ENCODE measurements at places on chromosomes 12 and 14.

GRCh38 chr12:62919838-62920237 is 15.1 kb downstream of the PPM1H start:
- no peak overlapping the region for H3K4me3 ChIP-seq
- no peak for DNase-seq
- no peak overlapping the region for H3K27ac ChIP-seq
- H3K4me1 ChIP-seq, result no peaks in the 10 kb centered on the region
- no peaks in the 10 kb centered on the region for H3K36me3 ChIP-seq
- peaks cover 13% of the 10 kb centered on the region for H3K27me3 ChIP-seq

DNA sequence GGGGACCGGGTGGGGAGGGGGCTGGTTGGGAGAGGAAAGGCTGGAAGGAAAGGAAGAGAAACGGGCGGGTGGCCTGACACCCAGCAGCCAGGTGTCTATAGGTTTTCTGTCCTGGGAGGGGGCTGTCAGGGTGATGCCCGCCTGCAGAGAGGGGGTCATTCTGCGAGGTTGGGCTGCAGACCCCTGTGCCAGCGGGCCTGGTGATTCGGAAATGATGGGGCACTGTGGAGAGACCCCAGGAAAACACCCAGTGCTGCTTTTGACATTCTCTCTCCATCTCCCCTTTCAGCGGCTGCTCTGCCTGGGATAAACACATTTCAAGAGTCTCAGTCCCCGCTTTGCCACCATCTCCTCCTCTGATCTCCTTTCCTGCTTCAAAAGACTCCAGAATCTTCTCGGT is 168.5 kb upstream of the RTL1 start:
- H3K4me1 ChIP-seq, result peaks cover 2% of the 10 kb centered on the region
- no peak for DNase-seq
- no peak overlapping the region for H3K4me3 ChIP-seq
- peaks cover 11% of the 10 kb centered on the region for H3K27me3 ChIP-seq
- H3K36me3 ChIP-seq, result no peaks in the 10 kb centered on the region
- H3K27ac ChIP-seq, result no peak overlapping the region

DNA sequence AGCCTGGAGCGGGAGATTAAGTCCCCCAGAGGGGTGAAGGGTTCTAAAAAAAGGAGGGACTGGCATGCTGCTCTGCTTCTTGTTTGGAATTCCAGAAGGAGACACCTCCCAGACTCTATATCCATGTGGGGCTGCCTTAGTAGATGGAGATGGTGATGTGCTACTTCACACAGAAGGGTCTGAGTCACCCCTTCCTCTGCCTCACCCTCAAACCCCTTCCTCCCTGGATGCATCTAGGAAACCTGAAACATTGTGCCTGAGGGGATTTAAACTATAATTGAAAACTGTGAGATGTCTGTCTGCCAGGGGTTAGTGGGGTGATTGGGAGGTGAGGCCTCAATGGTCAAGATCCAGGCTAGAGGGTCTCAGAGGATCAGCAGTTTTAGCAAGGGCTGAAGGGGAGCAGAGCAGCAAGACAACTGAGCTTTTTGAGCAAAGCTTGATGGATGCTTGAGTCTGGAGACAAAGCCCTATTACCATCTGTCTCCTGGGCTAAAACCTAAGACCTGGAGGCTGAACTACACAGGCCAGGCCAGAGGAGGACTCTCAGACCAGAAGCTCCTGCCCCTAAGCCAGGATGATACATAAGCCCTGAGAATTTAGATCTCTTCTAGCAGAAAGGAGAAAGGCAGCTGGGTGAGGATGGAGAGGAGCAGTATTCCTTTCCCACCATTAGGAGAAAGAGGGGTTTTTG is 314.7 kb upstream of the ATP2B1 start:
- H3K27me3 ChIP-seq, result no peaks in the 10 kb centered on the region
- peaks cover 4% of the 10 kb centered on the region for H3K4me1 ChIP-seq
- DNase-seq, result no peak
- no peaks in the 10 kb centered on the region for H3K36me3 ChIP-seq
- no peak overlapping the region for H3K27ac ChIP-seq

GRCh38 chr12:120106151-120106550 is 10.4 kb downstream of the RAB35 start:
- DNase-seq, result no peak
- H3K27me3 ChIP-seq, result no peaks in the 10 kb centered on the region
- H3K36me3 ChIP-seq, result no peaks in the 10 kb centered on the region
- no peak overlapping the region for H3K4me3 ChIP-seq
- H3K27ac ChIP-seq, result no peak overlapping the region
- peaks cover 57% of the 10 kb centered on the region for H3K4me1 ChIP-seq

DNA sequence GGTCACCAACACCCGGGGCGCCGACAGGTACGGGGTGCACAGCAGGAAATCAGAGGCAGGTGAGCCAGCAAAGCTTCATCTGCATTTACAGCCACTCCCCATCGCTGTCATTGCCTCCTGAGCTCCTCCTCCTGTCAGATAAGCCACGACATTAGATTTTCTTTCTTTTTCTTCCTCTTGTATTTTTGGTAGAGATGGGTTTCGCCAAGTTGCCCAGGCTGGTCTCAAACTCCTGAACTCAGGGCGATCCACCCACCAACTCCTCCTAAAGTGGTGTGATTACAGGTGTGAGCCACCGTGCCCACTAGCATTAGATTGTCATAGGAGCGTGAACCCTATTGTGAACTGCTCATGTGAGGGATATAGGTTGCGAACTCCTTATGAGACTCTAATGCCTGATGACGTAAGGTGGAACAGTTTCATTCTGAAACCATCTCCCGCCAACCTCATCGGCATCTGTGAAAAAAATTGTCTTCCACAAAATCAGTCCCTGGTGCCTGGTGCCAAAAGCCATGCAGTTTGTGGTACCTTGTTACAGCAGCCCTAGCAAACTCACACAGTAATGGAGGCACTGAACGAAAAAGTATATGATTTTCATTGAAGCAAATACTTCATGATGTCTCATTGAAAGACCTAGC is 1.5 kb downstream of the STYK1 start:
- peaks cover 24% of the 10 kb centered on the region for H3K27me3 ChIP-seq
- H3K4me3 ChIP-seq, result peak overlapping the region; percentile 86
- H3K36me3 ChIP-seq, result no peaks in the 10 kb centered on the region
- H3K27ac ChIP-seq, result peak overlapping the region; percentile 41
- DNase-seq, result peak; percentile 8
- H3K4me1 ChIP-seq, result peaks cover 53% of the 10 kb centered on the region

DNA sequence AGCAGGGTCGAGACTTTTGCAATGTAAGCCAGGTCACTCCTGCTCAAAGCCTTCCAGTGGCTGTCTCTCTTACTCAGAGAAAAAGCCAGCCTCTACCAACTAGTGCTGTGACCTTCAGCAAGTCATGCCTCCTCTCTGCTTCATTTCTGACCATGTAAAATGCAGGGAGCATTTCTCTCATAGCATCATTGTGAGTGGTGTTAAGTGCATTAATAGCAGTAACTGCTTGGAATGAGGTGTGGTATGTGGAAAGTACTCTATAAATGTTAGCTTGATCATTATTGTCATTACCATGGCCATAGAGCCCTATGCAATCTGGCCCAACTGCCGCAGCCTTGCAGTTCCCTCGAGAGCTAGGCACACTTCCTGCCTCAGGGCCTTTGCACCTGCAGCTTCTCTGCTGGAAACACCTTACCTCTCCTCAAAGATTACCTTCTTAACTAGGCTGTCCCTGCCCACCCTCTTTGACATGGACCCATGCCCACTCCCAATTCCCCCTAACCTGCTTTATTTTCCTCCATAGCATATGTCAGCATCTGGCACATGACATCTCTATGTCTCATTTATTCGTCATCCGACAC is 10.9 kb downstream of the PLEKHD1 start:
- no peaks in the 10 kb centered on the region for H3K4me1 ChIP-seq
- no peak overlapping the region for H3K27ac ChIP-seq
- no peak overlapping the region for H3K4me3 ChIP-seq
- no peaks in the 10 kb centered on the region for H3K36me3 ChIP-seq
- DNase-seq, result no peak

DNA sequence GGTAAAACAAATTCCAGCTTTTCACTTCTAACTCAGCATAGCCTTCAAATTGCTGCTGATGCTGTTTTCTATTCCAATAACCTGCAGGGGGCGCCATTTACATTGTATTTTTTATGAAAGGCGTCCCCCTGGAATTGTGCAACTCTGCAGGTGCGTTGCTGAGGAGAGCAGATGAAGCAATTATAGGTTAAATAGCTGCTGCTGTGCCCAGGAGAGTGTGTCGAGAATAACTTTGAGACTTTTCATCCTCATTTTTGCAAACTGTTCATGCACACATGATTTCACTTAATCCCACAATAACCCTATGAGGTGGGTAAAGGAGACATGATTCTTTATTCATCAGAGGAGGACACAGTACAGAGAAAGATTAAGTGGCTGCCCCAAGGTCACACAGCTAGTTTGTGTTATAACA is 75.7 kb downstream of the MYRFL start:
- H3K4me1 ChIP-seq, result peaks cover 3% of the 10 kb centered on the region
- H3K36me3 ChIP-seq, result no peaks in the 10 kb centered on the region
- H3K4me3 ChIP-seq, result no peak overlapping the region
- H3K27me3 ChIP-seq, result no peaks in the 10 kb centered on the region
- H3K27ac ChIP-seq, result no peak overlapping the region
- peak; percentile 75 for DNase-seq

- H3K4me1 ChIP-seq, result peaks cover 99% of the 10 kb centered on the region
- peak overlapping the region; percentile 99 for H3K27ac ChIP-seq
- no peaks in the 10 kb centered on the region for H3K36me3 ChIP-seq
- no peaks in the 10 kb centered on the region for H3K27me3 ChIP-seq
- H3K4me3 ChIP-seq, result peak overlapping the region; percentile 84
Observed at GRCh38 chr14:73752297-73752992, 38.3 kb upstream of the PNMA1 start.

- peaks cover 26% of the 10 kb centered on the region for H3K4me1 ChIP-seq
- H3K27ac ChIP-seq, result no peak overlapping the region
- DNase-seq, result no peak
- H3K4me3 ChIP-seq, result no peak overlapping the region
- H3K27me3 ChIP-seq, result peaks cover 18% of the 10 kb centered on the region
Observed at GRCh38 chr12:30792648-30793499, 38.1 kb upstream of the CAPRIN2 start.

GRCh38 chr14:91154851-91155625 is 41.2 kb downstream of the DGLUCY start:
- H3K36me3 ChIP-seq, result peaks cover 48% of the 10 kb centered on the region
- no peak overlapping the region for H3K4me3 ChIP-seq
- no peaks in the 10 kb centered on the region for H3K27me3 ChIP-seq
- H3K27ac ChIP-seq, result no peak overlapping the region
- peaks cover 18% of the 10 kb centered on the region for H3K4me1 ChIP-seq

GRCh38 chr14:80958226-80958625 is 2.8 kb downstream of the TSHR start:
- no peaks in the 10 kb centered on the region for H3K36me3 ChIP-seq
- peak overlapping the region; percentile 80 for H3K27ac ChIP-seq
- H3K4me3 ChIP-seq, result peak overlapping the region; percentile 62
- DNase-seq, result no peak
- H3K4me1 ChIP-seq, result peaks cover 48% of the 10 kb centered on the region

- H3K4me1 ChIP-seq, result peaks cover 16% of the 10 kb centered on the region
- peaks cover 44% of the 10 kb centered on the region for H3K27me3 ChIP-seq
- no peaks in the 10 kb centered on the region for H3K36me3 ChIP-seq
- peak overlapping the region; percentile 36 for H3K4me3 ChIP-seq
- H3K27ac ChIP-seq, result no peak overlapping the region
Observed at GRCh38 chr14:103103461-103104388, 9.2 kb downstream of the EXOC3L4 start.

DNA sequence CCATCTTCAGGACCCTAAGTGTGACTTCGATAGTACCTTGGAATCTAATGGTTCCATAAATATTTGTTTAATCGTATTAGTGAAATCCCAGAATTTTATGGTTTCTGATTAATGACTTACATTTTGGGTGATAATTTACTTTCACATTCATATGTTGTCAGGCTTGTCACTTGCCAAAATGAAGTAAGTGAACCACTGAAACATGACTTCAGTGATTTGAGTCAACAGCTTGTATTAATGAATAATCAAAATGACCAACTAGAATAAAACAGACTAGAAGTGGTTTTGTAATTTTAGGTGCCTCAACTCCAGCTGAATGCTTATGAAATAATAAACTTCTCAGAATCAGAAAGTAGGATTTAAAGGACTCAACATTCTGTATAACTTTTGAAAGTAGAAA is 517.1 kb downstream of the PRKD1 start:
- no peak for DNase-seq
- H3K27me3 ChIP-seq, result no peaks in the 10 kb centered on the region
- H3K4me3 ChIP-seq, result no peak overlapping the region

- H3K4me3 ChIP-seq, result no peak overlapping the region
- H3K4me1 ChIP-seq, result no peaks in the 10 kb centered on the region
- H3K27me3 ChIP-seq, result no peaks in the 10 kb centered on the region
- no peak for DNase-seq
- H3K36me3 ChIP-seq, result no peaks in the 10 kb centered on the region
- H3K27ac ChIP-seq, result no peak overlapping the region
Observed at GRCh38 chr12:80199931-80200330, 100.6 kb downstream of the OTOGL start.

- no peak overlapping the region for H3K4me3 ChIP-seq
- H3K27me3 ChIP-seq, result peaks cover 18% of the 10 kb centered on the region
- H3K27ac ChIP-seq, result no peak overlapping the region
- peaks cover 7% of the 10 kb centered on the region for H3K4me1 ChIP-seq
- no peak for DNase-seq
Observed at GRCh38 chr12:3152011-3152511, 74.9 kb downstream of the TSPAN9 start.

- H3K27ac ChIP-seq, result no peak overlapping the region
- H3K4me1 ChIP-seq, result peaks cover 30% of the 10 kb centered on the region
- no peak for DNase-seq
- no peaks in the 10 kb centered on the region for H3K36me3 ChIP-seq
- no peak overlapping the region for H3K4me3 ChIP-seq
Observed at GRCh38 chr12:47417121-47417520, 288.7 kb downstream of the RPAP3 start.

- H3K27ac ChIP-seq, result no peak overlapping the region
- H3K27me3 ChIP-seq, result no peaks in the 10 kb centered on the region
- no peaks in the 10 kb centered on the region for H3K4me1 ChIP-seq
Observed at GRCh38 chr12:40734276-40734675, 42.0 kb downstream of the CNTN1 start.

DNA sequence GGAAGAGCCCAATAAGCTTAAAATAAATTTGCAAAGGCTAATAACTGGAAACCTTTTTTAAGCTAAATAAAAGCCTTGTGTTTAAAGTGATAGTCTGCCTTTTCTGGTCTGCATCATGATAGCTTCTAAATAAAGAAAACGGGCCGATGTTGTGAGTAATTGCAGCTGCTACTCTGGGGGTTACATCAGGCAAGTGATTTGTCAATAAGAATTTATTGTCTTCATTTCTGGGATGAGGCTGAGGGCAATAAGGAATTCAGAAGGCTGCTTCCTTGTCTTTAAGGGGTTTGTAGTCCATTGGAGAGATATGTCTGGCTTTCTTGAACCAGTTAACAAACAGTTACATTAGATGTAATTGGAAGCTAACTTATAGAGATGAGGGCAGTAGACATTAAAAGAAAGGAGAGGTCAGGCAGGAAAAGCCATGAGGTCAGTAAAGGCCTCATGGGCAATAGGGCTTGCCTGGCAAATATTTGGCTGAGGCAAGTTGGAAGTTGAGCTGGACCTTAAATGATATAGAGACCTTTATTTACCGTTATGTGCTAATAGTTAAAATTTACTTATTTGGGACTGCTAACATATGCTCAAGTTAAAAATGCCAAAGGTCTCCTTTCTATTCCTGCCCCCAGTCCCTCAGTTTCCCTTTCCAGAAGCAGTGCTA is 85.0 kb downstream of the CRADD start:
- H3K27me3 ChIP-seq, result no peaks in the 10 kb centered on the region
- H3K27ac ChIP-seq, result no peak overlapping the region
- H3K4me1 ChIP-seq, result peaks cover 18% of the 10 kb centered on the region

Measured in naive thymus-derived CD8-positive, alpha-beta T cell (primary cell).